Left ventricle myocardium inferior (tissue), 1 donor: ENCODE measurements at places on chromosomes 12 and 14.

DNA sequence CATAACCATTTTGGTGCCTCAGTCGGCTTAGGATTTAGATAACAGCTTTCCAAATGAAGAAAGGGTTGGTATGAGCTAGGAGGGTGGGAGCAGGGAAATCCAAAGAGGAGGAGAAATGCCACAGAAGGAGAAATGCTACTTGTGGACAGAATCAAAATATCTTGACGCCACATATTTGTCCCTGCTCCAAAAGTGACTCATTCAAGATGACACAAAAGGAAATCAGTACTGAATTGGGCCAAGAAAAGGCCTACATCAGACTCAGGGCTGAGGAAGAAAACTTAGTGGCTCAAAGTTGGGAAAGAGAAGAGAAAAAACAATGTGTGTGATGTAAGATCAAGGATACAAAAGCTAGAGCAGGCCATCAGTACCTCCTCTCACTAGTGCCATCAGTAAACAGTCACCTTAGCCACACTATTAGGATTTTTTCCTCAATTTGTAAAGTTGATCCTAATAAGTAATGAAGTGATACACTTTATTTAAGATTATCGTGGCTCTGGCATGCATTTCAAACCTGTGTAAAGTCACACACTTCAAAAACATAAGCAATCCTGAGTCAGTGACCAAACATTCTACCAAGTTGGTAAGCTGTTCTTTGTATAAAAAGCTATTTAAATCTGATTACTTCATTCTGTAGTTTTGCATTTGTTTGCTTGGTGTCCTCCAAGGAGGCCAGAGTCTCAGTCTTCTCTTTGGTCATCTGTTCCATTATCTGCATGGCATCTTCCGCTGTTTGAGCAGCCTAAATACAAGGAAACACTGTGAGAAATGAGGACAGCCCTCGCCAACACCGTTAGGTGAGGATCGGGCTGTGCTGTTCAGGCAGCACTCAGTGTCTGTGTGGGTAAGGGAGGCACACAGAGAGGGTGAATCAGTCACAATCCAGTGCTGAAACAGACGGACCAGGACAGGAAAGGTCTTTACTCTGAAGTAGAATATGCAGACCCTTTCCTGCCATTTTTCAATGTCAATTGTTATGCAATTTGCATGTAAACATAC lies 52.6 kb upstream of the VPS33A start:
- H3K27ac ChIP-seq = peak overlapping the region; percentile 68
- no peaks in the 10 kb centered on the region for H3K27me3 ChIP-seq
- peaks cover 16% of the 10 kb centered on the region for H3K4me1 ChIP-seq
- no peak overlapping the region for H3K4me3 ChIP-seq
- no peak for DNase-seq

- no peak overlapping the region for H3K4me3 ChIP-seq
- no peak overlapping the region for H3K27ac ChIP-seq
- H3K36me3 ChIP-seq = peaks cover 17% of the 10 kb centered on the region
- no peaks in the 10 kb centered on the region for H3K27me3 ChIP-seq
- H3K4me1 ChIP-seq = peaks cover 26% of the 10 kb centered on the region
- DNase-seq = no peak
Observed at GRCh38 chr12:7093892-7094291, 1.6 kb upstream of the C1R start.

DNA sequence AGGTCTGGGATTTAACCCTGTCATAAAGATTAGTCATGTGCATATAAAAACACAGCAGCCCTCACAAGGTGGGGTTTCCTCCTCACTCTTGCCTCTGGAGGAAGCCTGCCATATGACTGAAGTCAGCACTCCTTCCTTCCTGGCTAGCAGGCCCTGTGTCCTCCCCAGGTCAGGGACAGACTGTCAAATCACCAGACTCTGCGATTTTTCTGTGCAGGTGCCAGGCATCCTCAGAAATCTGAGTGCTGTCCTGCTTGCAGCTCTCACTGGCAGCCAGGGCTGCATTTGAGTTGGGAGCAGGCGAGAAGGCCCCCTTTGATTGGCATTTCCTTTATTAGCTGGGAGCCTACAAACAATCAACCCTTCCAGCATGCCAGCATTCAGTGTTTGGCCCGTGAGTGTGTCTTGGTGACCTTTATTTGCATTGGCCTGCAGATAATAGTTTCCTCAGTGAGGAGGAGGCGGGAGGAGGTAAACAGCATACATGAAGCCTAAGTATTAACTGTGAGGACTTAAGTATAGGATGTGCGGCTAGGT lies 183.8 kb upstream of the ARHGAP5 start:
- H3K36me3 ChIP-seq = no peaks in the 10 kb centered on the region
- no peak overlapping the region for H3K4me3 ChIP-seq
- no peak for DNase-seq
- peak overlapping the region; percentile 75 for H3K27ac ChIP-seq

DNA sequence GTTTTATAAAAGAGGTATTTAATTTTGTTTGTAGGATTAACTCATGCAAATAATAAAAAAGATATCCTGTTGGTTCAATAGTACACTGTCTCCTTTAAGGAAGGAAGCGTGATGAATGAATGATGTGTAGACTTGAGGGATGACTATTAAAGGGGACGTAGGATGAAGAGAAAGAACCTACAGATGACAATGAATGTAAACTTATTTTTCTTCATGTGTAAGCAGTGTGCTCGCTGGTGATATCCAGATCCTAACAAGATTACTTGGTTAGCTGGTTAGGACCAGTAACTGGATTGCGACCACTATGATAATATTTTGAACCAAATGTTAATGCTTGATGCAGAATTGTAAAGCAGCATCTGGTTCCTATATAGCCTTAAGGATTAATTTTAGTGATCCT lies 2.6 kb downstream of the ARF6 start:
- no peak for DNase-seq
- H3K4me3 ChIP-seq = peak overlapping the region; percentile 96
- no peaks in the 10 kb centered on the region for H3K27me3 ChIP-seq
- H3K27ac ChIP-seq = peak overlapping the region; percentile 100

GRCh38 chr14:71108398-71109119 lies 201.3 kb downstream of the PCNX1 start:
- no peak overlapping the region for H3K4me3 ChIP-seq
- DNase-seq = no peak
- no peak overlapping the region for H3K27ac ChIP-seq
- H3K27me3 ChIP-seq = no peaks in the 10 kb centered on the region

GRCh38 chr12:78778339-78778738 lies 86.2 kb upstream of the SYT1 start:
- no peaks in the 10 kb centered on the region for H3K36me3 ChIP-seq
- H3K4me3 ChIP-seq = no peak overlapping the region
- no peak overlapping the region for H3K27ac ChIP-seq
- no peaks in the 10 kb centered on the region for H3K27me3 ChIP-seq
- no peaks in the 10 kb centered on the region for H3K4me1 ChIP-seq
- DNase-seq = no peak

DNA sequence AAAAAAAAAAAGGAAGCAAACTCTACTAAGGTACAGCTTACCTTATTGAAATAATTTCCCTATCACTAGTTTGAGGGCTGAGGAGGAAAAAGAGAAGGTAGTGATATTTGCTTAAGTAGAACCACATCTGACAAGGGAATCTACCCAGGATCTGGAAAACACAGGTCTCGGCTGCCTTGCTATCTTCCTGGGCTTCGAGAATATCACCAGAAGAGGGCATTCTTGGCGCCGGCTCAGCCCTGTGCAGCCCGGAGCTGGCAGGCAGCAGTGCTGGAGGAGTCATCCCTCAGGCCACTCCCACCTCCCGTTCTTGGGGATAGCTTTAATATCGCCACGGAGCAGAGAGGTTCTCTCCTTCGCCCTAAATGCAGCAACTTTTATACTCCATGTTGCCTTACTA lies 1181.2 kb downstream of the VRK1 start:
- no peaks in the 10 kb centered on the region for H3K27me3 ChIP-seq
- peak overlapping the region; percentile 65 for H3K4me3 ChIP-seq
- peaks cover 48% of the 10 kb centered on the region for H3K4me1 ChIP-seq
- peak; percentile 76 for DNase-seq
- H3K36me3 ChIP-seq = no peaks in the 10 kb centered on the region
- H3K27ac ChIP-seq = peak overlapping the region; percentile 87

GRCh38 chr12:8742501-8742900 lies 44.7 kb downstream of the RIMKLB start:
- no peak overlapping the region for H3K27ac ChIP-seq
- H3K36me3 ChIP-seq = peaks cover 6% of the 10 kb centered on the region
- H3K4me3 ChIP-seq = no peak overlapping the region
- peaks cover 9% of the 10 kb centered on the region for H3K4me1 ChIP-seq
- H3K27me3 ChIP-seq = no peaks in the 10 kb centered on the region

DNA sequence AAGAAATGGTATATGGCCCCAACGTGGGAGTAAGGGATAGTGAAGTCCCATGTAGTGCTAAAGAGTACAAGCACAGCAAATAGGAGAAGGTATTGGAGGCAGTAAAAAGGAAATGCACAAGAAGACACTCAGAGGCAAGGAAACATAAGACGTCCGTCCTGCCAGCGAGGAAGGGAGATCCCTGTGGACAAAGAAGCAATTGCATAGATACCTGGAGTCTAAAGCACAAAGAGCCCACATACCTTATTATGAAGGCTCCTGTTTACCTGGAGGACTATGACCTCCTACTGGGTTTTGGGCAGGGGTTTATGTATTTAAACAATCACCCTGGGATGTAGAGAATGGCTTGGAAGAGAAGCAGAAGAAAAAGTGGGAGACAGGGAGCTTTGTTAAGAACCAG lies 341.2 kb upstream of the DCN start:
- no peak overlapping the region for H3K4me3 ChIP-seq
- H3K36me3 ChIP-seq = no peaks in the 10 kb centered on the region
- no peaks in the 10 kb centered on the region for H3K27me3 ChIP-seq
- no peak overlapping the region for H3K27ac ChIP-seq
- DNase-seq = no peak

DNA sequence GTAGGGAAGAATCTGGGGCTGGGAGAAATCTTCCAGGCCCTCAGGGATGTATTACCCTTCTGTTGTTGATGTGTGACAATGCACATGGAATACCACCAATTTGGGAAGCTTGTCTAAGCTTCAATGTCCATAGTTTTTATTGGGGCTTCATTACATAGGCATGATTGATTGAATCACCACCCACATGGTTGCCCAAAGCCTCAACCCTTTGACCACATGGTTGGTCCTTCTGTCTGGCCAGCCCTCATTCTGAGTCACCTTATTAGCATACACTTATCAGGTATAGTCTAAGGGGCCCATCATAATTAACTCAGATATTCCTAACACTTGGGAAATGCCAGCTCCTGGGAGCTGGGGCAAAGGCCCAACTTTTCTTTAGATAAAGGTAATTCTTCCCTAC lies 93.3 kb downstream of the AKAP6 start:
- no peak overlapping the region for H3K4me3 ChIP-seq
- H3K27ac ChIP-seq = no peak overlapping the region
- peaks cover 27% of the 10 kb centered on the region for H3K4me1 ChIP-seq
- H3K27me3 ChIP-seq = no peaks in the 10 kb centered on the region

GRCh38 chr14:81148635-81149034 lies 72.1 kb downstream of the GTF2A1 start:
- no peak for DNase-seq
- H3K4me3 ChIP-seq = no peak overlapping the region
- no peaks in the 10 kb centered on the region for H3K27me3 ChIP-seq
- H3K36me3 ChIP-seq = no peaks in the 10 kb centered on the region

- no peak overlapping the region for H3K27ac ChIP-seq
- H3K4me1 ChIP-seq = no peaks in the 10 kb centered on the region
- H3K36me3 ChIP-seq = peaks cover 84% of the 10 kb centered on the region
- H3K4me3 ChIP-seq = no peak overlapping the region
Observed at GRCh38 chr14:50156111-50156510, 39.7 kb upstream of the VCPKMT start.

- H3K27ac ChIP-seq = no peak overlapping the region
- DNase-seq = no peak
- peaks cover 32% of the 10 kb centered on the region for H3K36me3 ChIP-seq
- H3K27me3 ChIP-seq = no peaks in the 10 kb centered on the region
- H3K4me3 ChIP-seq = no peak overlapping the region
Observed at GRCh38 chr14:73295198-73295796, 58.0 kb downstream of the PAPLN start.

DNA sequence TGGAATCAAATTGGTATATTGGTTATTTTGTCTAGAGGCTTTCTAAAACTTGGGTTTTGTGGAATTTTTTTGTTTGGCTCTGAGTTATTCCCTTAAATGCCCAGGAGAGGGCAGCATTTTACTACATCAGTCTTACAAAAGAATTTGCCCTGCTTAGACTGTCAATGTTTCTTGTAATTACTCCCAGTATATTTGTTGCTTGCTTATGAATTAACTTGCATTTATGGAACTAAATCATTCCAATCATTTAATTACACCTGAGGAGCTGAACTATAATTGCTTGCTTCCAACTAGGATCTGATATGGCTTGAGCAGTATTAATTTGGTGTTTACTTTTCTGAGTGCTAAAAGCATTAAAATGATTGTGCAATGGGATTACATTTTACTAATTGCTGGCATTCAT lies 48.7 kb downstream of the MIPOL1 start:
- no peak overlapping the region for H3K4me3 ChIP-seq
- no peaks in the 10 kb centered on the region for H3K27me3 ChIP-seq
- DNase-seq = no peak
- no peaks in the 10 kb centered on the region for H3K4me1 ChIP-seq
- H3K27ac ChIP-seq = no peak overlapping the region

- H3K4me3 ChIP-seq = no peak overlapping the region
- H3K27me3 ChIP-seq = peaks cover 24% of the 10 kb centered on the region
- peaks cover 54% of the 10 kb centered on the region for H3K4me1 ChIP-seq
Observed at GRCh38 chr12:3600039-3600720, 109.2 kb downstream of the PRMT8 start.
